EL (cell line): ENCODE measurements at places on chromosomes 7 and 10.

DNA sequence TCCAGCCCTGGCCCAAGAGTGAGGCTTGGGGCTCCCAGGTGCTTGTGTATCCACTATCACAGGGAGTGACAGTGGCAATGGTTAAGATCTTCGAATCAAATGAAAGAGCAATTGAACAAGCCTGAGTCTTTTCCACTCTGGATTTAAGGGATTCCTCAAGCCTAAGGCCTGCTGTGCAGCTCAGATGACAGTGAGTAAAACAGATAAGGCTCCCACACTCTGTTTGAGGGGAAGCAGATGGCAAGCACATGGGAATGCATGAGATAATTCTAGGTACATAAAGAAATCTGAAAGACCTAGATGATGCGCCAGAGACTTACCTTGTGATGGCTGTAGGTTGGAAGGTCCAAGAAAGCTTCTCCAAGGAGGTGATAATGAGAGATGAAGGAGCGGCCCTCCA is 95.0 kb downstream of the LRRC18 start:
- DNase-seq = no peak

- no peak for DNase-seq
These were observed 173.4 kb upstream of the CTBP2 start for GRCh38 chr10:125333769-125334168.

DNA sequence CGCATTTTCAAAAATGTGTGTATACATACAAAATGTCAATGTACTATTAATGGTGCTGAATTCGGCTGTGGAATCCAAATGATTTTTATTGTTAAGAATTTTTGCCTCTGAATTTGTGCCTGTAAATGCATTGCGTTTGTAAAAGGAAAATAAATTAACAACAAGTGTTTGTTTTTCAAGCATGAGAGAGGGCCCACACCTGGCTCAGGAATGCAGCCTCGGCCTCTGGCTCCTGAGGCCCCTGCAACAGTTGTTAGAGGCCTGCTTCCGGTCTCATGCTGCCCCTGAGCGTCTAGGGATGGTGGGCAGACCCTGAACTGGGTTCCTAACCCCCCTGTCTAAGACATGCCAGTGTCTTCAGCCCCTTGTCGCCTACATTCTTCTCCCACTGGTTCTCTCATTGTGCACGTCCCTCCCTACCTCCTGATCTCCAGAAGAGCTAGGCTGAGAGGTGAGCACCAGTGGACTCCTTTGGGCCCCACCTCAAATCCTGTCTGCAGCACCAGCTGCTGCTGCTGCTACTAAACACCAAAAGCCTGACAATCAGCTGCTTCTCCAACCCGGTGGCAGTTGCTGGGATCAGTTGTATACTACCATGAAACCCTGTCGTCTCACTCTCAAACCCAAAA is 1.9 kb upstream of the BTBD16 start:
- DNase-seq = no peak

GRCh38 chr10:78780551-78780961 is 288.2 kb upstream of the ZMIZ1 start:
- DNase-seq = no peak

GRCh38 chr7:25494896-25495295 is 266.6 kb upstream of the NPVF start:
- no peak for DNase-seq

DNA sequence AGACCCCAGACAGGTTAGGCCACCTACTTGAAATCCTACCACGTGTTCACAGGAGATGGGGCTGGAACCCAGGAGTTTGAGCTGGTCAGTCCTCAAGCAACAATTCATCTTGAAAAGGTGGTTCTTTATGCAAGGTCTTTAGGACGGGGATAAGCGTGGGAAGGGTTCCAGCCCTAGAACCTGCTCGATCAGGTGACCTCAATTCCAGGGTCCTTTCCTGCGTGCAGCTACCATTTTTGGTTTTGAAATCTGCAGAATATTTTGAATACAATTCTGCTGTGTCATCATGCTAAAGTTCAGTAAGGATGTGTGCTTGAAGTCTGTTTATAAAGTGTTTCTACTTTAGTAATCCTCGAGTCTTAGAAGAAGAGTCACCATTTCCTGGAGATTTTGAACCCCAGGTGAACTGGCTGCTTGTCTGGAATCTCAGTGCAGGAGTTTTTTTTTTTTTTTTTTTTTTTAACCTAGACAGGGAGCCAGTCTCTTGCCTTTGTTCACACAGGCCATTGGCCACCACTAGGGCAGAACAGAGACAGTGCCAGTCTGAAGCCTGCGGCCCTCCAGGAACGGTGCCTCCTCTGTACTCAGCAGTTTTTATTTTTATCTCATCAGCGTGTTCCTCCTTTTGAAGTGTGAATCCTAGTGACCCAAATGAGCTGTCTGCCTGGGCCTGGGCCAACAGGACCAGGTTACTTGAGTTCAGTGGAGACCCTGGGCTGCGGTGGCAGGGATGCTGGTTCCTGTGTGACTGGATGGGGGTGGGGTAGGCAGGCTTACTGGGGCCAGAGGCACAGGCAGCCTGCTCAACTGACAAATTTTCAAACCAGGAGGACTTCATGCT is 54.6 kb downstream of the EEPD1 start:
- peak; percentile 79 for DNase-seq

DNA sequence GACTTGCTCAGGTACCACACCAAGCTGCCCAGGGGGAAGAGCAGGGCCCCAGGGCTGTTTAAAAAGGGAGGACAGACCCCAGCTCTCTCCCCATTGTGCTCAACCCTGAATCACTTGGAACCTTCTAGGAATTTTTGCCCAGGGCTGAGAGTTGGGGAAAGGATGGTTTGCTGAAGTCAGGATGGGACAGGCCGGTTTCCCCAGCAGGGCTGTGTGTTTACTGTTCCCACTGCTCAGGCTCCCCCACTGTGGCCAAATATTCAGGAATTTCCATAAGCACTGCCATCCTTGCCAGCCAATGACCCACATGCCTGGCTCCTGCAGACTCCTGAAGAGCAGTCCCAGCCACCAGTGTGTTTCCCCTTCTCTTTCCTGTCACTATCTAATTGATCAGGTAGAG is 120.7 kb downstream of the WDFY4 start:
- no peak for DNase-seq

DNA sequence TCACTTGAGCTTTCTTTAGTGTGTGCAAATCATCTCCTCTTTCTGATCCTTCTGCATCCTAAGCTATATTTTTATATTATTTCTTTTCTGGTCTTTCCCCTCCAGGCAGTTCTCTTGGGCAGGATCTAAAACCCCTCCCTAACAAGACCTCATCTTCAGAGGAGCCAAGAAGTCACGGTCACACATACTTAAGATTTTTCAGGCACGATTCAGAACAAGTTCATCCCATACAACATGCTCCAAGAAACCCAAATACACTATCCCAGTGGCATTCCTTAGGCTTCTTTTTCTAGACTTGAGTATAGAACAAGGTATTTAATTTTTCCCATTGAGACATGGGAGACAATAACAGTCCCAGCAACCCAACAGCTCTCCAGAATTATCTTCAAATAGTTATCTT is 1251.5 kb downstream of the DNAJB9 start:
- peak; percentile 65 for DNase-seq

GRCh38 chr10:34567659-34568253 is 247.3 kb downstream of the PARD3 start:
- DNase-seq = no peak

GRCh38 chr7:86748843-86749719 is 105.4 kb downstream of the GRM3 start:
- DNase-seq = no peak

DNA sequence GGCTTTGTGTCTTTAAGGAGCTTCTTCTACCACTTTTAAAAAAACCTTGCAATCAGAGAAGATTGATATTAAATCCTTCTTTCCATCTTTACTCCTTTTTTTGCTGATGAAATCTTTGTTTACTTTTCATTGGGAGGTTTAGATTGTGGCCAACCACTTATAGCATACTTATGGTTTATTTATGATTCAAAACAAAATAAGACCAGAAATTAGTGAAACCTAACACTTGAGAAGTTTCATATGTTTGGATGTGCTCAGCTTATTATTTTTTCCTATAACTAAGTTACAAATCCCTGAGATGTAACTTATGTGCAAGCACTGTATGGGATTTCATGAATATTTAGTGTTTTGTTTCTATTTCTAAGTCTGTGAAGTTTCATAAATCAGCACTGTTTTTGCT is 13.5 kb upstream of the PRPS1L1 start:
- no peak for DNase-seq

DNA sequence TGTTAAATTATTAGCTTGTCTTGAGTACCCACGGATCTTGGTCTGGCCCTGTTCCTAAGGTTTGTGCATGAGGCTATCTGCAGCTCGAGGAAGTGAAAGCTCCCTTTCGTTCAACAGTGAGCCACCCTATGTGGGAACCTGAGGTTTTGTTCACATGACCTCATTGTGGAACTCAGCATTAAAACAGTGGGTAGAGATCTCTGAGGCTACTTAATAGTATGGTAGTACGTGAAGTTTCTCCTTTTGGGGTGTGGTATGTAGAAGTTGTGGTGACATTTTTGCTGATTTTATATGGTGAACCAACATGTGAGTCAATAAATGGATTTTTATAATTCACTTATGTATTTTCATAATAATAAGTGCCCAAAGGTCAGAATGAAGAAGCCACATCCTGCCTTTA is 252.7 kb upstream of the FERD3L start:
- peak; percentile 61 for DNase-seq

- no peak for DNase-seq
These were observed 5.2 kb downstream of the ANKRD1 start for GRCh38 chr10:90915766-90916075.

GRCh38 chr7:144818511-144818910 is 17.3 kb downstream of the TPK1 start:
- DNase-seq = no peak

DNA sequence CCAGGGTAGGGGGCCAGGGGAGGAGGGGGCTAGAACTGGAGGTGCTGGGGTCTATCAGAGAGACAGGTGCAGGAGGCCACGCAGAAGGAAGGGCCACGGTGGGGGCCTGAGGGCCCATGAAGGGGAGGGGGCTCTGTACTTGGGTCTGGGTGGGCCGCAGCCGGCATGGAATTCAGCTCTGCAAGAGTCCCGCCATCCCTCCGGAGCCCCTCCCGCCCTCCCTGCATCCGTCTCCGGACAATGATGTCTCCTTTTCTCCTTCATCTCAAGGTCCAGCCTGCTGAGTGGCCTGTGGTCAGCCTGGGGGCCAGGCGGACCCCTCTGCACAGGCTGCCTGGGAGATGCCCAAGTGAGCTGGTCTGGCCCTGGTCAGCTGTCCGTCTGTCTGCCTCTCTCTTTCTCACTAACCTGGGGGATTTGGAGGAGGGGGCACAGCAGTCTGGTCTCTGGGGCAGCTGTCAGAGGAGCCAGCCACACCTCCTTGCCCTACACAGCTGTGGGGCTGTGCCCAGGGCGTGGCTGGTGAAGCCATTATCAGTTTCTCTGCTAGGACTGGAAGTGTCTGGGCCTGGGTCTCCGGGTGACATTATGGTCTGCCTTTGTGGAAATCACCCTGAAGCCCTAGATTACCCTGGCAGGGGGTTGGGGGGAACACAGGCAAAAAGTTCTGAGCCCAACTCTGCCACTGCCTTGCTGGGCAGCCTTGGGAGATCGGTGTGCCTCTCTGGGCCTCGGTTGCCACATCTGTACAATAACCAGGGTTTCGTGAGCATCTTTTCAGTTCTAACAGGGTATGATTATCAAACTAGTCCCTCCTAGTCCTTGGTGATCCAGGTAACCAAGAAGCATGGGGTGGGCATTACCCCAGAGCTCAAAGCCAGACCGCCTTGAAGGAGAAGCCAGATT is 19.0 kb upstream of the HSPB1 start:
- no peak for DNase-seq

GRCh38 chr10:5889624-5890451 is at the start of the genes ANKRD16 and FBH1:
Gene ANKRD16, minus strand, starts transcription at chr10:5889893. Its CDS starts 539 bp downstream, at chr10:5889354.
Gene FBH1, plus strand, starts transcription at chr10:5890243. Its CDS starts 103 bp downstream, at chr10:5890346.
- peak; percentile 99 for DNase-seq

DNA sequence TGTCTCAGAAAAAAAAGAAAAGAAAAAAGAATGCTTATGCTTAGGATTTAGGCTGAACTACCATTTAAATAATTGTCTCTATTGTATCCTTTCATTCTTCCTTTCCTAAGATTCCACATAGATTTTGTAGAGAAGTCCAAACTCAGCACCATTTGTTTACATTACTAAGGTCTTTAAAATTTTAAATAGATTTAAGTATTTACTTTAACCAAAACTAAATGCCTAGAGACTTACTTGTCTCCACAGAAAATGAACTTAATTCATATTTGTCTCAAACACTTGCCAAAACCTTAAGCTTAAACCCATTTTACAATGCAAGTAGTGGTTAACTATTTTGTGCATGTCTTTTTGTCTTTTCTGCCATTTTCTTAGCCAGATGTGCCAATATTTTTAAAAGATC is 54.1 kb upstream of the ABI1 start:
- DNase-seq = no peak

GRCh38 chr10:91745090-91745831 is 53.0 kb upstream of the TNKS2 start:
- peak; percentile 21 for DNase-seq

DNA sequence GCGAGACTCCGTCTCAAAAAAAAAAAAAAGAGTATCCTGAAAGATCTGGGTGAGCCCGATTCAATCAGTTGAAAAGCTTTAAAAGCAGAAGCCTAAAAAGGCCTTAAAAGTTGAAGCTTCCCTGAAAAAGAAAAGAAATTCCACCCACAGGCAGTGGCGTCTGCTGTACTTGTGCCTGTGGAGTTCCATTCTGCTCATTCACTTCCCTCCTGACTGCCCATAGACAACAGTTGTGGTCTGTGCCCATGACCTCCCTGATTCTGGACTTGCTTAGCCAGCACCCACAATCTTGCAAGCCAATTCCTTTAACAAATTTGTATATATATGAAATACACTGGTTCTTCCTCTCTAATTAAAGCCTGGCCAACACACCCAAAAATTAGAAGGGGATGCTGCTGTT is 141.7 kb downstream of the DLG5 start:
- DNase-seq = peak; percentile 80

- DNase-seq = no peak
These were observed 10.6 kb downstream of the AUTS2 start for GRCh38 chr7:69608878-69609277.

DNA sequence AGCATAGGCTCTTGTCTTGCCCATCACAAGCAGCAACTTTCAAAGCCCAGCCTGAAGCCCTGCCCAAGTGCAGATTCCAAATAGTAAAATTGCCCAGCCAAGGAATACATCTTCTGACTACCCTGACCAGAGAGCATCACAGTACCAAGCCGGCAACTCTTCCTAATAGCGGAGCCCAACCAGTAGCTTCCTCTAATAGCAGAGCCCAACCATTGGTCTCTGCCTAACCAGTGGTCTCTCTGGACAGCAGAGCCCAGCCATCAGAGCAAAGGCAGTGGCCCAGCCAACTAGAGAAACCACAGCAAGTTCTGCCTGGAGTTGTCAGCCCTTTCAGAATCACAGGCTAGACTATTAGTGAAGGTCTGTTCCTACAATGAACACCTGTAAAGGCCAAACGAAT is 285.6 kb downstream of the HGF start:
- peak; percentile 69 for DNase-seq

GRCh38 chr10:490256-490655 is 199.2 kb downstream of the DIP2C start:
- no peak for DNase-seq

DNA sequence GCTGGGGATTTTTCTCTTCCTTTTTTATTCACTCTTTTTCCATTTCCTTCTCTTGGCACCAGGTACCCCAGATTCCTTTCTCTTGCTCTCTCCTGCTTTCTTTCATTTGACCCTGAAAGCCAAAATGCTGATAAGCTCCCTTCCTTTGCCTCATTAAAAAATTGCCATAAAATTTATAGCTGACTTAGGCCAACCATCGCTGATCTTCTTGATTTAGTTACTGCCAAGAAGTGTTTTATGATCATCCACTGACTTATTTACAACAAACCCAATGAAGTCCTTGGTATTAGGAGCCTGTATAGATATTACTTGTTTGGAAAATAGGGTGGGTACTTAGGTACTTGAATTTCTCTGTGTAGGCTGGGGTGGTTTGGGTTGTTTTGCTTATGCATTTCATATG is 173.2 kb upstream of the PHYHIPL start:
- no peak for DNase-seq
